ENCODE measurements at places on chromosomes 16 and 17.

GRCh38 chr17:10033449-10033848 lies 128.4 kb upstream of the RCVRN start:
- peak; percentile 22 for DNase-seq

DNA sequence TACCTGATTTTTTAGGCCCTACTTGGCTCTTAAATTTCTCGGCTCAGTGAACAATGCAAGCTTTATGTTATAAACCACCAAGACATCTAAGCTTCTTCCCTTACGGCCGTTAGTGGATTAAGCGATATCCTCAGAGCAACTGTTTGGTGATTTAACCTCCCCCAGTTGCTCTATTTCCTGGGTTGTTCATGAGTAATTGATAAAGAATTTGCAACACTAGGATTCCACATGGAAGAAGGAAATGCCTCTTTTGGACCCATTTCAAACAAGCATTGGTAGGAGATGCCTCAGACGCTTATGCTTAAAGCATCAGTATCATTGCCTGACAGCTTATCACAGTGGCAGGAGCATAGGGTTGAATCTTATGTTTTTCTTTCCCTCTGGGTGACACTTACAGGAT lies 65.3 kb downstream of the RBFOX1 start:
- no peak for DNase-seq

- no peak for DNase-seq
Observed at GRCh38 chr16:75237398-75238131, 13.9 kb downstream of the BCAR1 start.

- DNase-seq, result no peak
Observed at GRCh38 chr17:27912964-27913363, 19.8 kb upstream of the LYRM9 start.

GRCh38 chr16:50667497-50668367 lies 13.4 kb downstream of the SNX20 start:
- DNase-seq, result no peak
